ENCODE measurements at places on chromosomes 3 and 15.

DNA sequence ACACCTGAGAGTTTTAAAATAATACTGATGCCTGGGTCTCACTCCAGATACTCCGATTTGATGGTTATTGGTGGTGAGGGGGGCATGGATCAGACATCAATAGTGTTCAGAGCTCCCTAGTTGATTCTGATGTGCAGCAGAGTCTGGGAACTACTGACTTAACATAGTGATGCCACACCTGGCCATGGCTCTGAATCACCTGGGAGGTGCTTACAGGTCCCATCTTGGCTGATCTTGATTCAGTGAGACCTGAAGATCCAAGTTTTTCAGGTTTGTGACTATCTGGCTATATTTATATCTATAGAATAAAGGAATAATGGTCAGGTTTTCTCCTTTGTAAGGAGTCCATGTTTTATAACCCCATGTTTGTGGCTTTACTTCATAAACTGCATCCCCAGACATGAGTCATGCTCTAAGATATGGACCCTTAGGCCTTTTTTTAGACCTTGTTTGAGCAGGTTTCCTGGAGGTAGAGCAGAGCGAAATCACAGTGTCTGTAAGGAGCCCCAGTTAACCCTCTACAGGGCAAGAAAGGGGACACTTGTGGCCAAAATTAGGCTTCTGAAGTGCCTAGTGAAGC, 101.4 kb downstream of the LARS2 start:
- DNase-seq = no peak

DNA sequence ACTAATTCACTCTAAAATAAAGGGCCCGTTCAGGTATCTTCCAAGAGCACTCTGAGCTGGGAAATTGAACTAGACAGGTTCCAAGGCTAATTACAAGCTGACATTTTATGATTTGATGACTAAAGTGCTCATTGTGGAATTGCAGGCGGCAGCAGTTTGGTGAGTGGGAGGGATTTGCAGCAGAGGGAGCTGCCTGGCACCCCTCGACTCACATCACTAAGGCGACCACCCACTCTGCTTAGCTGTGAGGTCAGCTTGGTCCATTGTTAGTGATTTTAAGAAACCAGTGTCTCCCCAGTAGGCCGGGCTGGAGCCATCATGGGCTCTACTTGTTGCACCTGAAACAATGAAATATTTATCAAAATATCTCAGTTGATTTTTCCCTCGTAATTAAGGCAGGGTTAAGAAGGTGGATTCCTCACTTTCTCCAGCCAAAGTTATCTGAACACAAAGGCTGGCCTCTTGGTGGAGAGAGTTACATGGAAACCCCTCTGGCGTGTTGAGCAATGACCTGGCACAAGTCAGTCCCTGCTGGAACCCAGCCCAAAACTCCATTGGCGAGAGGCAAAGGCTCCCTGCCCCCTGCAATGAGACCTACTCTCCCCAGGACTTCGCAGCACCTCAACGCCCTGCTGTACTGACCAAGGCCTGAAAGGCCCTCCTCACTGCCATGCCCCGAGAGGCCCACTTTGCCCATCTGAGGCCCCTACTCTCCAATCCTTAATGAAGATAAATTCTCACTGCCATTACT, 65.0 kb upstream of the ATP2B2 start:
- no peak for DNase-seq

- no peak for DNase-seq
Observed at GRCh38 chr3:164687902-164688301, 390.4 kb downstream of the SI start.

DNA sequence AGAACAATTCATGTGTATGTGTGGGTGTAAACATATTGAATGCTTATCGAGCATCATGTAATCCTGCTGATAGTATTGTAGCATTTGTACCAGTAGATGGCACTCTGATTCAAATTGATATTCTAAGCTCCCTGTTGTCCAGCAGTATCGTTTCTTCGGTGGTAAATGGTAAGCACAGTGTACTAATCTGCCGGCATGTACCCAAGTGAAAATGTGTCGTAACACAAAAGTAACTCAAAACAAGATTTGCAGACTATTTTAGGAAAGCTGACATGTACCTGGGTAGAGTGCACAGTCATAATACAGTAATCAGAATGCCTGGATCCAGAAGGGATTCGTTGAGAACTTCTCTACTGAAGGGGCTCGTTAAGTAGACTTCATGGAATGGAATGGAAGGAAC, 31.7 kb upstream of the MNS1 start:
- DNase-seq = no peak

GRCh38 chr15:96273317-96274086, 57.0 kb upstream of the NR2F2 start:
- no peak for DNase-seq

GRCh38 chr15:43100971-43101370, 4.9 kb downstream of the UBR1 start:
- no peak for DNase-seq

GRCh38 chr15:34847598-34847997, 52.2 kb upstream of the ACTC1 start:
- no peak for DNase-seq

- DNase-seq = no peak
Observed at GRCh38 chr15:101146118-101146702, 105.6 kb downstream of the CHSY1 start.

- DNase-seq = no peak
Observed at GRCh38 chr3:194572143-194572789, 61.0 kb downstream of the TMEM44 start.

DNA sequence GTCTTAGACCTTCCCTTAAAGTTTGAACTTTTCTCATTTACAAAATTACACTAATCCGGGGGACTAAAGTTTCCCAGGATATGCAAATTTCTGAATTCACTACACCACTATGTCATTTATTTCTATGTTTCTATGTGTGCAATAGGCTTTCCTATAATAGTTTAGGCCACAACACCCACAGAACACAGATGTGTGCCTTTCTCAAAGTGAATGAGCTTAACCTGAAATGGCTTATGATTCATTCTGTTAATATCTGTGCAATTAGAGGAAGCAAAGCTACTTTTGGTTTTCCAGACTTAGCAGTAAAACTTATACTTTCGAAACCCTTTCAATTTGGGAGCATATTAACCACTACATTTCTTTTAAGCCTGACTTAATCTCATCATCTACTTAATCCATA, 748.1 kb downstream of the GBE1 start:
- no peak for DNase-seq

- no peak for DNase-seq
Observed at GRCh38 chr3:35602395-35602936, 36.9 kb upstream of the ARPP21 start.

GRCh38 chr3:157226173-157226847, 66.4 kb upstream of the CCNL1 start:
- DNase-seq = no peak

DNA sequence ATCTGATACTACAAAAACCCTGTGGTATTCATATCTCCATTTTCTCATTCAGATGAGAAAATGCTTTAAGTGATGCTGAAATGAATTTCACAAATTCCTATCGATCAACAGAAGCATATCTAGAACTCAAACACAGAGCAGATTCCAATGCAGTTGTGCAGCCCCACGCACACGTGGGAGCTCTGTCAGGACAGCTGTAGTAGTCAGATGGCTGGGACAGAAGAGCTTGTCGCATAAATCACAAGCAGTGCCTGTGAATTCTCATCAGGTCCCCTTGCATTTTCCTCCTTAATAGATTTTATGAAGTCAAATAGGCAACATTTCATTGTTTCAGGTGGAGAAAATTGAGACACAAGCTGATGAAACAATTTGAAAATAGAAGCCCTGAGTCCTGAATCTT, 792.3 kb downstream of the AGBL1 start:
- no peak for DNase-seq

DNA sequence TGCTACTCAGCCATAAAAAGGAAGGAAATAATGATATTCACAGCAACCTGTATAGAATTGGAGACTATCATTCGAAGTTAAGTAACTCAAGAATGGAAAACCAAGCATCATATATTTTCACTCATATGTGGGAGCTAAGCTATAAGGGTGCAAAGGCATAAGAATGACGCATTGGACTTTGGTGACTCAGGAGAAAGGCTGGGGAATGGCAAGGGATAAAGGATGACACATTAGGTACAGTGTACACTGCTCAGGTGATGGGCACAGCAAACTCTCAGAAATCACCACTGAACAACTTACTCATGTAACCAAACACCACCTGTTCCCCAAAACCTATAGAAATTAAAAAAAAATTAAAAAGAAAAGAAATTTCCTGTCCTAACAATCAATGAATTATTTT, 42.7 kb downstream of the ALCAM start:
- no peak for DNase-seq

- no peak for DNase-seq
Observed at GRCh38 chr3:190056742-190057141, 64.0 kb downstream of the P3H2 start.

GRCh38 chr3:112459750-112460149, 39.5 kb downstream of the BTLA start:
- no peak for DNase-seq

DNA sequence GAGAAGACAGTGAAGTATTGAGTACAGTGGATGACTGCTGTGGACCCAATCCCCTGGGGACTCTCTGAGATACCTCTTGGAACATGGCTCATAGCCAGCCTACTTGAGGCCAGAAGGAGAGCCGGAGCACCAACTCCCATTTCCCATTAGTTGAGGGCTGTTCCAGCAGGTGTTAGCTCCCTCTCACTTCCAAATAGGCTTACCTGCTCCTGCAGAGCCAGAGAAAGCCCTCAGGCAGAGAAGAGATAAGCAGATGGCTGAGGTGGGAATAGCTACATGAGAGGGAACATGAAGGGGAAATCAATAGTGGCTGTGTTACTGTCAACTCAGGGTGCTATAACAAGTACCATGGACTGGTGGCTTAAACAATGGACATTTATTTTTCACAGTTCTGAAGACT, 4.6 kb upstream of the CCK start:
- DNase-seq = no peak

DNA sequence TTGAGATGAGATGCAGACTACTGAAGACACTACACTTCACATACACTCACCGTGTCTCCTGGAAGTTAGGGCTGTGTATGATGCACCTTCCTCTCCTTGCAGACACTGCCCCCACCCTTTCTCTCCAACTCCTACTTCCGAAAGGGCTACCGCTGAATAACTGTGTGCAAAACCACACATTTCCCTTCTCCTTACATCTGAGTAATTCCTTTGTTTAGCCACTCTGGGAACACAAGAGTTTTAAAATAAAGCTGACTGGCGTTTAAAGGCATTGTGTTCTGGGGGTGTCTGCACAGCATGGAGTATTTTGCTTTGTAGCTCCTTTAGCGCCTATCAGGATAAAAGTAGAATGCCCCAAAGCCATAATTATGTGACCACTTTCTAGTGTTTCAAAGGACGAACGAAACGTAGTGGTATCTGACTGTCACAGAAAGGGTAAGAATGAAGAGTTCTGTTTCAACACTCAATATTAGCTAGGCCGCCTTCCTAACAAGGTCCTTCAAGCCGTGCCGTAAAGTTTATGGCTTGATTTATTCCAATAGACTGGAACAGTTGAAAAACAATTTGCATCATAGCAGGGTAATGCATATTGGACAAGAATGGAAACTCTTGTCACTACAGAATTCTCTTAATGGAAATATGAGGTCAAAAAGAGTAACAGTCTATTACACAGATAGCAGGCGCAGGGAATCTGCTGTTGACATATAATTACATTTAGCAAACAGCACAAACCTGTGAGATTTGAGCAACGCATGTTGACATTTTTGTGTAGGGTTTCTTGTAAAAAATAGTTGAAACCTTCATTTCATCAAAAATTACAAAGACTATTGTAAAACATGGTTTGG, 619.9 kb downstream of the FOXP1 start:
- DNase-seq = no peak

DNA sequence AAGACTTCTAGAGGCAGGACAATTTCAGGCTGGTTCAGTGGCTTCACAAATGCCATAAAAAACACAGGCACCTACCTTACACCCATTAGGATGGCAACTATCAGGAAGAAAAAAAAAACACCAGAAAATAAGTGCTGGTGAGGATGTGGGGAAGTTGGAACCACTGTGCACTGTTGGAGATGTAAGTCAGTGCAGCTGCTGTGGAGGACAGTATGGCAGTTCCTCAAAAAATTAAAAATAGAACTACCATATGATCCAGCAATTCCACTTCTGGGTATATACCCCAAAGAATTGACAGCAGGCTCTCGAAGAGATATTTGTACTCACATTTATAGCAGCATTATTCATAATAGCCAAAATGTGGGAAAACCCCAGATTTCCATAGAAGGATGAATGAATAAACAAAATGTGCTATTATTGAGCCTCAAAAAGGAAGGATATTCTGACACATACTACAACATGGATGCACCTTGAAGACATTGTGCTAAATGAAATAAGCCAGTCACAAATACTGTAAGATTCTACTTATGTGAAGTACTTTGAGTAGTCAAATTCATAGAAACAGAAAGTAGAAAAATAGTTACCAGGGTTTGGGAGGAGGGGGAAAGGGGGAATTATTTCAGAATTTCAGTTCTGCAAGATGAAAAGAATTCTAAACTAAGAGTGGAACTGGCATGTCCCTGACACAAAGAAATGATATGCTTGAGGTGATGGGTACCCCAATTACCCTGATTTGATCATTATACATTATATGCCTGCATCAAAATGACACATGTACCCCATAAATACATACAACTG, 40.9 kb downstream of the NR1D2 start:
- DNase-seq = no peak

- no peak for DNase-seq
Observed at GRCh38 chr15:70164910-70165715, 67.4 kb upstream of the TLE3 start.

GRCh38 chr3:15269091-15269989, 63.0 kb downstream of the SH3BP5 start:
- peak; percentile 60 for DNase-seq

- no peak for DNase-seq
Observed at GRCh38 chr3:72241525-72241924, 456.6 kb upstream of the PROK2 start.

GRCh38 chr3:116473602-116474001, 28.3 kb upstream of the LSAMP start:
- DNase-seq = no peak

DNA sequence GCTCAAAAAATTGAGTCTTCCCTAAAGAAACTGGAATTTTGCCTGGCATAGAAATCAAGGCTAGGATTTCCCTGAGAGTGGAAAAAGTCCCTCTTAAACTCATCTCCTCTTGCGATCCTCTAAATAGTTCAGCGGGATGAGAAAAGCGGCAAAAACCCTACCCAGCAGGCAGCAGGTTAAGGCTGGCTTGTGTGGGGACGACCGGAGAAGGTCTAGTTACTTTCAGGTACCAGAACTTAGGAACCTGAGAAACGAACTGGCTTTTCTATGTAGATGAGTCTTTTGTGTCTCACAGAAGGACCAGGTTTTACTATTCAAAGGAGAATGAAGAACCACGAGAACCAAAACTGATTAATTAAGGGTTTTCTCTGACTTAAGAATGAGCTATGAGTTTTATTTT, 523.7 kb upstream of the TGFBR2 start:
- no peak for DNase-seq

Data from stimulated activated CD4-positive, alpha-beta T cell treated with anti-CD3 and anti-CD28 coated beads, Interleukin-1b, Interleukin-23, amount 100 ng/mL, for 1 hour (primary cell).